Stimulated activated CD4-positive, alpha-beta T cell treated with anti-CD3 and anti-CD28 coated beads, TNF-alpha, amount 100 ng/mL, for 1 hour (primary cell): ENCODE measurements at places on chromosomes 3 and 15.

- no peak for DNase-seq
Measured at GRCh38 chr3:148230473-148230872, 467.2 kb upstream of the AGTR1 start.

- DNase-seq = no peak
Measured at GRCh38 chr15:29911705-29912104, 89.4 kb upstream of the TJP1 start.

DNA sequence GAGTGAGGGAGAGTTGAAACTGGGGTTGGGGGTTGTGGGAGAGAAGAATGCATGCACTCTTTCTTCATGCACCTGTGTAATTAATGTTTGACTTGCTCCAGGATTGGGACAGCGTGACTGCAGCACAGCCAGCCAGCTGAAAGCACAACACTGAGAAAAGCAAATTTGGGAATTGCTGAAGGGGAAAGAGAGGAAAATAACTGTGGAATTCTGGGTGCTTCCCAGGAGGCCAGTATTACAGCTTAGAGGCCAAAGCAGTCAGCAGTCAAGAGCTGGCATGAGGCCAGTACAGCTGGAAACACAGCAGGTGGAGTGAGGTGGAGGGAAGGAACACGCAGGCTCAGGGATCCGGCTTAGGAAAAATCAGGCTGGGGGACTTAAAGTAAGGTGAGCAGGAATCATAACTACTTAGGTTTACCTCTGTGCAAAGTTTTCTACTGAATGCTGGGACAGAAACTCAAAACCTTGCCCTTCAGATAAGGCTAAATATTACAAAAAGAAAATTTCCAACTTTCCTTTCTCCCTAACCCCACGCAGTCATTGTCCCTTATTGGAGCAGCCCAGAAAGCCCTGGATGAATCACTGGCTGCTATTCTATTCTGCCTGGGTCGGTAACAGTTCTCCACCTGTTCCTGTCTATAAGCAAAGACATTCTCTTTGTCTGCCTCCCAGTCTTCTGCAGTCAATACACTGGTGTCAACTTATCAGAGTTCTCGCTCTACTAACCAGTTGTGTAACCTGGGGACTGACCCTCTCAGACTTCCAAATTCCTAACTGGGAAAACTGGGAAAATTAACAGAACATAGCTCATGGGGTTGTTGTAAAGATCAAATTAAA lies 167.2 kb downstream of the MAGI1 start:
- no peak for DNase-seq

DNA sequence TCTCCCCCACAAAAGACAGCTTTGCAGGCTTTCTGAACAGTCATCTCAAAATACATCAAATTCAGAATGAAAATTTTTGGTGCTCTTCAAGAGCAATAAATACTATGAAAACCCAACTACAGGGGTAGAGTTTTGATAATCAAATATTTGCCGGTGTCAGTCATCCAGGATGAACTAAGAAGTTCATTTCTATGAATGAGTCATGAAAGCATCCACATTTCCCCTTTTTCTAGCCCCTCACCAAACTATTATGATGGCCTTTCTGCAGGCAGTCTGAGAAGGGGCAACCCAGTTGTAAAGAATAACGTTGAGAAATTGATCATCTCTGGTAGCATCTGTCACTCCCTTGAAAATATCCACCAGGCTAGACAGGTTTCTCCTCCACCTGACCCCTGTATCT lies 3.1 kb upstream of the LPCAT4 start:
- no peak for DNase-seq

- DNase-seq = no peak
Measured at GRCh38 chr15:61106044-61106834, 122.9 kb downstream of the RORA start.
